Fibroblast of villous mesenchyme (primary cell): ENCODE measurements at places on chromosomes 11 and 22. TPM values are rescaled to one million over a fixed set of nuclear protein-coding genes. Genes with fewer than 3 reads are reported as not detected.

DNA sequence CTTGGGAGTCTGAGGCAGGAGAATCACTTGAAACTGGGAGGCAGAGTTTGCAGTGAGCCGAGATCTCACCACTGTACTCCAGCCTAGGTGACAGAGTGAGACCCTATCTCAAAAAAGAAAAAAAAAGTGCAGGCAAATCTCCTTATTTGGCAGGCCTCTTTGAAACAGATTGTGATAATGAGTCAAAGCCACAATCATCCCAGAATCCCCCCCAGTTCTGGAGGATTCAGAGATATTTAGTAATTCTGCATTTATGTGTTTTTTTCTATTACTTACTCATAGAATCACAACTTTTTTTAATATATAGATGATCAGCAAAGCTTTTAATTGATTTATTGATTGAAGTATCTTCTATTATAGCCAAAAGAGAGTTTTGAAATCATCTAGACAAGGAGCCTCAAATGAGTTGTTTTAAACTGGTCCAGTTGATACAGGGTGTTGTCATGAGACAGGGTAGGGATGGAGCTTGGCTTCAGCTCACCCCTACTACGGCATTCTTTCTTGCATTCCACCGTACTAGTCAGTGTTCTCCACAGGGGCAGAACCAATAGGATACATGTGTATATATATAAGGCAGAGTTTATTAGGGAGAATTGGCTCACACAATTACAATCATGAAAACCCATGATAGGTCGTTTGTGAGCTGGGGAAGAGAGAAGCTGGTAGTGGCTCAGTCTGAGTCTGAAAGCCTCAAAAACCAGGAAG is 39.3 kb upstream of the SORL1 start:
- DNase-seq: no peak

DNA sequence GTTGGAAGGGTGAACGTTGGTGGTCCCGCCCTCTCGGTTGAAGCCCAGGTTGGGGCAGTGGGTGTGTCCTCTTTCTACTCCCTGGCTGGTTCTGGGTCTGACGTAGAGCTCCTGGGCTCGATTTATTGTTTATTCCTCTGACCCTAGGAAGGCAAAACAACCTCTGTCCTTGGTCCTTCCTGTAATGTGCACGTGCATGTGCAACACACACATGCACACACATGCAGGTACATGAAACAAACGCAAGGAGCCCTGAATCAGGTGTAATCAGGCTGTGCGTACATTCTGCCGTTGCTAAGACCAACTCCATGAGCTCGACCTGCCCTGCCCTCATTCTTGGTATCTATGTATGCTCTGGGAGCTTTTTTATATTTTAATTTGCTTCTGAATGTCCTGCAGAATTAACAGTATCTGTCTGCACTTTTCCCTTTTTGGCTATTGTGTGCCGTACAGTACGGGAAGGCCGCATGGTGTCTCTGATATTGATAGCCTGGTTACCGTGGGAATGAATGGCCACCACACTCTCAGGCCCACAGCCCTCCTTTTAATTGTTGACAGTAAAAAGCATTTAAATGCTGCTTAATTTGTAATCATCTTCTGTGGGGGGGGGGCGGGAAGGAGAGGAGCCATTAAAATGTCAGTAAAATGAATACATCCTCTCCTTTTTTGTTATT is 66.0 kb upstream of the NNMT start:
- no peak for DNase-seq

- DNase-seq: no peak
These were observed 209.0 kb downstream of the LRRC4C start for GRCh38 chr11:41250408-41250935.

DNA sequence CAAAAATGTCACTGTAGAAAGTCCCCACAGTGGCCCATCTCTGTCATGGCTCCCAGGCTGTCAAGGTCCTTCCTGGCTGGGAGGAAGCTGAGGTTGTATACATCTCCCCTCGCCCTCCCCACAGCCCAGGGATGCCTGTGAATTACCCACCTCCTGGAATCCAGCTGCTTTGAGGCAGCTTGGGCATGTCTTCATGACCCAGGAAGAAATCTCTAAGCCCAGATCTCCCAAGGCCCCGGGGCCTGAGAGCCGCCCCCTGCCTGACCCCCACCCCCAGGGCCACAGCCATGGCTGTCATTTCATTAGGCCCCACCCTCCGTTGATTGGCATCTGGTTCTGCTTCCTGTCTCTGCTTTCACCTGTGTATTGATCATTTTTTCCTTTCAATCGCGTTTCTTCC is 207.5 kb downstream of the TBC1D22A start:
- no peak for DNase-seq

DNA sequence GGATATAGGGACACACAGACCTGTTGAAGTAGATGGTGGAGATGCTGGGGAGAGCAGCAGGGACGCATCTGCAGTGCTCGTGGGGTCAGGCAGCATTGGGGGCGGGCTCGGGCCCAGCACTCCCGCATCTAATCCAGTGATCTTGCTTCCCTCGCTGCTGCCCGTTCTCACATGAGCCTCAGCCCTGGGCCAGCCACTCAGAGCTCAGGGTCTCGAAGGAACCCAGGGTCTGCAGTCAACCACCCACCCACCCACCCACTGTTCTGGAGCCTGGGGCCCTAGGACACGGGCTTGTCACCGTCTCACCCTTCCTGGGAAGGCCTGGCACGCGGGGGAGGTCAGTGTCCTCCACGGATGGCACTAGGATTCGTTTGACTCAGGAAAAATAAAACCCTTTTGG is 406.0 kb downstream of the TBC1D22A start:
- no peak for DNase-seq

DNA sequence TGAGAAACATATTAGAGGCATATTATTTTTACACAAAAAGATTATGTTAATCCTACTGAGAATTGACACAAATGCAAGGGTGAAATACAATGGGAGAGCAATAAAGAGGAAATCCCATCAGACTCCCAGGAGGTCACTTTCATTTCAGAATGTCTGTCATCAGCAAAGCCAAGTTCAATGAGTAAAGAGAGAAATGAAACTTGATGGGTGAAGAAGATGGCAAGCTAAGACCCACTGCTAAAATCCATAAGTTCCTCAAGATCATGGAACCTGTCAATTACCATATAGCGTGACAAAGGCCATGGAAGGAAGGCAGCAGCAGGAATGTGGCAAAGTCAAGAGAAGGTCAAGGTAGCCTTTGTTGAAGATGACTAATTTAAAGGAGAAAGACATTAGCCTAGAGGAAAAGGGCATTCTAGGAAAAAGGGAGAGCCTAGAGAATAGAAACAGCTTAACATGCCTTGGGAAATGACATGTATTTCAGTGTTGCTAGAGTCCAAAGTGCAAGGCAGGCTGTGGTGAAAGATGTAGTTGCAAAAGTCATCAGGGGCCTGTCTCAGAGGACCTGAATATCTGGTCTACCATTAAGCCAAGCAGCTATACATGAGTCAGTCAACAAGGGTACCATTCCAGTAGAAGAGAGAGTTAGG is 43.1 kb downstream of the FAM168A start:
- DNase-seq: no peak

Gene NPAS4
- 0.32 TPM in 1 of 2 replicates, not detected in the other for total RNA-seq

Gene KIRREL3
- 5.2 and 9.9 TPM in 2 replicates for total RNA-seq
